WERI-Rb-1 (cell line): ENCODE measurements at places on chromosomes 16 and 17.

DNA sequence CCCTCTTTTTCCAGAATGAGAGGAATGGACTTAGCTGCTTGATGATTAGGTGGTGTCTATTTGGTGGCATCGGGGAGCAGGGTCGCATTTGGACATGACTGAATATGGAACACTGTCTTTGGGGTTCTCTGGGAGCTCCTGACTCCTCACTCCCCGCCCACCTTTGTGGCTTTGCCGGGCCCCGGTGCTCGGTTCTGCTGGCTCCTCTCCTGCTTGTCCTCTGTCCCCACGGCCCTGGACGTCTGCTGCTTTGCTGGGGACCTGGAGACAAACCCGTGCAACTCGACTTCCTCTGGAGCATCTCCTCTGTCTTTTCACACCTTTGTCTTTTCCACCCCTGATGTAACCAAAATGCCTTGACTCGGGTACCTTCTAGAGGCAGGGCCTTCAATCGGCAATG, 135.7 kb downstream of the IRX3 start:
- DNase-seq, result no peak

DNA sequence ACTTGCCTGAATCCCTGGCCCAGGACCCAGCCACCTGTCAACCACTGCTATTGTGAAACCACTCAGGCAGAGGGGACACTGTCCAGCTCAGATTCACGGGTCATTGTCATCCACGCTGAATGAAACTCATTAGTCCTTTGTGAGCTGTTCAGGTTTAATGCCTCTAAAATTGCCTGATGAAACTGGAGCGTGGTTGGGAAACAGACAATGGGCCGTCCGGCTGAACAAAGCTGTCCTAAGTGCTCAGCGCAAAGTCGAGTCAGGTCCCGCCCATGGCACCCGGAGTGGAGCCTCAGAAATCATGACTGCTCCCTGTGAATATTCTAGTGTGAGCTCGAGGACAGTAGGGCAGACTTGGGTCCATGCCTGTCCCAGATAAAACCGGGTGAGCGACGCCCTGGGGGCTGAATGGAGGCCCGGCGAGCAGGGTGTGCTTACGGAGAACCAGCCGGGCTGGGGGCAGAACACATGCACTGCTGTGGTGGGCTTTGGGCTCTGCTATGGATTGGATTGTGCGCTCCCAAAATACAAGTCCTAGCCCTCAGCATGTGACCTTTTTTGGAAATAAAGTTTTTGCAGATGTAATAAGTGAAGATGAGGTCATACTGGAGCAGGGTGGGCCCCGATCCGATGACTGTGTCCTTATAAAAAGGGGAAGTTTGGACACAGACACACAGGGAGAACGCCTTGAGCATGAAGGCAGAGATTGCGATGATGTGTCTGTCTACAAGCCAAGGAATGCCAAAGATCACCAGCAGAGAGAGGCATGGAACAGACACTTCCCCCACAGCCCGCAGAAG, 12.9 kb upstream of the CMIP start:
- no peak for DNase-seq

DNA sequence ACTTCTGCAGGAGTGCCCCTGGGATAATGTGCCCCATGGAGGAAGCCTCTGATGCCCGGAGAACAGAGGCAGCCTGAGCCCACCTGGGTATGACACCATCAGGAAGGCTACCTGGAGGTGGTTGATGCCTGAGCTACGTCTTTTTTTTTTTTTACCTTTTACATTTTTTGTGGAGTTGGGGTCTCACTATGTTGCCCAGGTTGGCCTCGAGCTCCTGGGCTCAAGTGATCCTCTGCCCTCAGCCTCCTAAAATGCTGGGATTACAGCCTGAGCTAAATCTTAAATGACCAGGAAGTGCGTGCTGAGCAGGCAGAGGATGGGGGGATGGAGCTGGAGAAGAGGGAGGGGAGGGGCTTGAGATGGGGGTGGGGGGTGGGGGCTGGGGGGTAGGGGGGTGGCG, 32.7 kb downstream of the ABCC6 start:
- no peak for DNase-seq

- no peak for DNase-seq
Measured at GRCh38 chr16:10610499-10611184, 30.2 kb upstream of the EMP2 start.

DNA sequence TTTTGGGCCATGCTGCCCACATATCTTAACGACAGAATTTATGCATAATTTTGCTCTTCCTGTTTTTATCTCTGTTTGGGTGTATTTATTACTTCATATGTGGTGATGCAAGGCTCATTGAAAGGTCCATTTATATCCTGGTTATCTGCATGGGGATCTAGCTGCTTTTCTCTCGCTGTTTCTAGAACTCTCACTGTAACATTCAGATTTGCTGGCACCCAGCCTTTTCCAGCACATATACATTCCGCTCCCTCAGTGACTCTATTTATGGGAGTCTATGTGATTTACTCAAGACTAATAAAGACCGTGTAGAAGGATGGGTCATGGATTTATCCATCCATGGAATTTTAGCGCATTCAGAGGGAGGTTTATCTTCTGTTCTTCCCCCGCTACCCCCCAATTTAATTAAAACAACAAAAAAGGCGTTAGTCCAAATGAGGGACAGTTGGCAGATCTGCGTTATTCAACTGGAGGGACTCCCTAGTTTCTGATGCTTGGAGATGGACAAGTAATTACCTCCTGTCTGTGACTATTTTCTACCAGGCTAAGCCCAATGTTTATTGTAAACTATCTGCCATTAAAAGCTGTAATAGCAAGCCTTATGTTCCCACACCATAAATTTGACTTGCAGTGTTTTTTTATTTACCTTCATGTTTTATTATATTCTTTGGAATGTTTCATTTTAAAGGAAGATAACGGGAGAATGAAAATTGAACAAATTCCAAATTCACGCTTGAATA, 19.8 kb upstream of the MARCHF10 start:
- DNase-seq, result no peak
